Foreskin fibroblast (primary cell): ENCODE measurements at places on chromosomes 2 and 18.
A peak's percentile ranks its signal among the peaks of the same experiment; 100 is the strongest.

DNA sequence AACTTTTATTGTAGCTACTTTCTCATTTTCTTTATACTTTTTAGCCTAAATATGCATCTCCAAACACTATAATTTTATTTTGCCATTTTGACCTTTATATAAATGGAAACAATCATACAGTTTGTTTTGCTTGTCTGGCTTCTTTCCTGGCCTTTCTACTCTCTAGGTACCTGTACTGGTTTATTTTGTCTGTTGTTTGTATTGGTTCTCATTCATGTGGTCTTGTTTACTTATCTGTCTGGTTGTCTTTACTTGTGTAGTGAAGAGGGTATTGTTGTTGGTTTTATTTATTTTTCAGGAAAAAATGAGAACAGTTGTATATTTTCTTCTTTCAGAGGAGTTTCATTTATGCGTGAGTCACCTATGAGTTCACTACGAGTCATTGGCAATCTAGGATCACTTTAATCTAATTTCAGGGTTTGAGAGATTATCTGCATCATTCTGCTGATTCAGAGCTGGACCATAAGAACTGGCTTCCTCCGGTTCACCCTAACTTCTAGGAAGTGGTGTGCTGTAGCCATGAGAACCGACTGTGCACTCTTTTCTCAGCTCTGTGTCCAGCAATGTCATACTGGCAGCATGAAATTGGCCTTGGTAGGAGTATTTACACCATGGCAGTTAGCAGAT is 33.1 kb upstream of the HDAC4 start:
- DNase-seq, result peak; percentile 89

DNA sequence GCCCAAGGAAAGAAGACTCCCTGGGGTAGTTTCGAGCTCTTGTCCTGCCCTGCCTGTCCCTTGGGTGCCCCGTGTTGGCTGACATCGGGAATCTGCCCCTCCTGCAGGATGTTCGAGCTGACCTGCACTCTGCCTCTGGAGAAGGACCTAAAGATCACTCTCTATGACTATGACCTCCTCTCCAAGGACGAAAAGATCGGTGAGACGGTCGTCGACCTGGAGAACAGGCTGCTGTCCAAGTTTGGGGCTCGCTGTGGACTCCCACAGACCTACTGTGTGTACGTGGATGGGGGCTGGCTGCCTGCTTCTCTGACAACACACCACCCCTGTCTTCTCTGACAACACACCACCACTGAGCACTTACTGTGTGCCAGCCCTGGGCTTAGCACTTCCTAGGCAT is 210.8 kb downstream of the DYSF start:
- no peak for DNase-seq

- DNase-seq, result peak; percentile 35
Measured at GRCh38 chr18:21134895-21135294, 23.3 kb upstream of the ROCK1 start.

GRCh38 chr2:128486640-128487375 is 168.1 kb upstream of the HS6ST1 start:
- no peak for DNase-seq

- DNase-seq, result no peak
Measured at GRCh38 chr2:38113051-38113450, 37.1 kb upstream of the CYP1B1 start.

DNA sequence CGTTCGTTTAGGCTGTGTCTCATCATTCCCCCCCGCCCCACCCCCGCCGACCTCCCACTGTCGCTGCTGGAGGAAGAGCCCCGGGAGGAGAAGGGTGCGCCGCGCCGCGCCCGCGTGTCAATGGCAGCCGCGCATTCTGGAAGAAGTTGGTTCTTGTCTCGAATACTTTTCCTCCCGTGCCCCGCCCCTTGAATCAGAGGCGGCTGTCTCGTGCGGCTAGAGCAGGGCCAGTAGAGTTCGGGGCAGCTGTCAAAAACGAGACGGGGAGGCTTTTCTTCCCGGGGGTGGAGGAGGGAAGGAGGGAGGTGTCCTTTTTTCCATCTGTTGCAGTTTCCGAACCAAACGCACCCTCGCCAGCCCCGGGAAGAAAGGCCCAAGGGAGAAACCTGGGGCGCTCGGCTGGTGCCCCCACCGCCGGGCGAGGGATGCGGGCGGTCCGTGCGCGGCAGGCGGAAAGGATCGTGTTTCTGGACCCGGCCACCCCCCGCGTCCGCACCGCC is 410 bp upstream of the TGIF1 start:
- peak; percentile 98 for DNase-seq

GRCh38 chr2:162073888-162074631 is at the start of gene DPP4:
DPP4 (minus strand) TSS chr2:162074215; CDS start chr2:162073981, 234 bp downstream.
- DNase-seq, result no peak

DNA sequence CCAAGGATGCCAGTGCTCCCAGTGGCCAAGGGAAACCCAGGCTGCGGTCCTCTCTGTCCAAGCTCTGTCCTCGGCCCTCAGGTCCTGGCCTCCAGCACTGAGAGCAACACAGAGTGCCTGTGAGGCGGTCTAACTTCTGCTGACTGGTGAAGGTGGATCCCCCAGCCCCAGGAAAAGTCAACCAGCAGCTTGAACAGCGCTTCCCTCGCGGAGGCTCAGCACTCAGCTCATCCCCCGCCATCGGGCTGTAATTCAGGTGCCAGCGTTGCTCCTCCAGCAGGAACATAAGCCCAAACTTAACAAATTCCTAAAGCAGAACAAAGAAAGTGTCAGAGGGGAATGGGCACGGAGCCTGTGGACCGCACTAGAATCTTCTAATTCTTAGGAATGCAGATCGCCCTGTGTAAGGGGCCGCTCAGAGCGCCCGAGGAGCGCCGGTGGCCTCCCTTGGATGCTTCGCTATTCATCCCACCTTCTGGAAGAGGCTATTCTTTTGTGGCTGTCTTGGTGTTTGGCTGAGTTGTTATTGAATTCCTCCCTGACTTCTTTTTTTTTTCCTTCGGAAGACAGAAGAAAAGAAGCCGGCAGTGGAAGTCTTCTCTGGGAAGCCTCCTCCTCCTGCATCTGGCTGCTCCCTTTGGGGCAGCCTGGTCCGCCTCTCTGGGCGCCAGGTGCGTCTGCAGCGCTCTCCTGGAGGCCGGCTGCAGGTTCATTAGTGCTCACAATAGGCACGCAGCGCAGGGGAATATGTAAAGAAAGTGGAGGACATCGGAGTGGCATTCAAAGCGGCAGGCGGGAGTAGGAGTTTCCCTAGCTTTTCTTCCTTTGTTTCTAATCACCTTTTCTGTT is 905.6 kb downstream of the TSN start:
- DNase-seq, result no peak

DNA sequence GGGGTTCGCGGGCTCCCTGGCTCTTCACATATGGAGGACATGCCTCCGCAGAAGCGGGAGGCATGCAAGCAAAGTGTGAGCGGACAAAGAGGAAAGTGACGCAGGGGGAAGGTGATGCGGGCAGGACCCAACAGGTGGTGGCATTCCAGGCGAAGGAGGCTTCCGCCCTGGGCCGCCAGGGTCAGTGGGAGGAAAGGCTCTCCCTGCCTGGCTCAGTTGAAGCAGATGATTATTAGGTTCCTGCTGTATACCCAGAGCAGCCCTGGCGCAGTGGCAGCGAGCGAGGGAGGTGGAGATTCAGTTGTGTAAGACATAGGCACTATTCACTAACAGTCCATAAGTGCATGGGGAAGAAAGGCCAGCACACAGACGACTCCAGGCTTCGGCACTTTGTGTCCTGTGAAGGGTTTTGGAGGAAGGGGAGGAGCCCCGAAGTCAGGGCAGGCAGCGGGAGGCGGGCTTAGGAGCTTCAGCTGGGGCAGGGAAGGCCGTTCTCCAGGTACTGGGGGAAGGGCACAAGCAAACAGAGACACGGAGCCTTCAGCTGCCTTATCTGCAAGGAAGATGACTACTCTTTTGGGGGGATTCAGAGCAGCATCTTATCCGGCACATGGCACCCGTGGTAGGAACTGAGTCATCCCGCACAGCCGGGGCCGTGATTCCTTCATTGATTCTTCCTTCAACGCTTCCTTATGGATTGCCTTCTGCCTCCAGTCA is 89.8 kb downstream of the TGOLN2 start:
- no peak for DNase-seq

DNA sequence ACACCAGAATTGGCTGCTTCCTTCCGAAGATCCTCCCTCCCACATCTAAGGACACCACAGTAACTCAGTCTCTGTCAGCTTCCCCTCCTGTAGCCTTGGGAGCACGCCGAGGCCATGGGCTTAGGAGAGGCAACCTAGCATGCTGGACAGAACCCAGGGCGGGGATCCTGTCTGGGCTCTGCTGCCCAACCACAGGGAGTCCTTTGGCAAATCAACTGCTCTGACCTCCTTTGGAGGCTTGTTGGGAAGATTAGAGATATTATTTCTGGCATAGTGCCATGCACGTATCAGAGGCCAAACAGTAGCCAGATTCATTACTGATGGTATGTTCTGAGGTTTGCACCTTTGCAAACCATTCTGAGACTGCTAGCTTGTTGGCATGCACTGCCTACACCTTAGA is 262.7 kb upstream of the EPAS1 start:
- DNase-seq, result no peak

GRCh38 chr18:34965108-34965507 is 76.1 kb upstream of the MAPRE2 start:
- no peak for DNase-seq

GRCh38 chr2:159807183-159808031 is 9.4 kb upstream of the CD302 start:
- DNase-seq, result peak; percentile 24

- DNase-seq, result no peak
Measured at GRCh38 chr2:207240649-207241048, 74.9 kb upstream of the KLF7 start.

- DNase-seq, result peak; percentile 13
Measured at GRCh38 chr2:113282747-113283533, 4.2 kb upstream of the PAX8 start.

- peak; percentile 71 for DNase-seq
Measured at GRCh38 chr2:171404261-171404660, 29.5 kb downstream of the METTL8 start.

DNA sequence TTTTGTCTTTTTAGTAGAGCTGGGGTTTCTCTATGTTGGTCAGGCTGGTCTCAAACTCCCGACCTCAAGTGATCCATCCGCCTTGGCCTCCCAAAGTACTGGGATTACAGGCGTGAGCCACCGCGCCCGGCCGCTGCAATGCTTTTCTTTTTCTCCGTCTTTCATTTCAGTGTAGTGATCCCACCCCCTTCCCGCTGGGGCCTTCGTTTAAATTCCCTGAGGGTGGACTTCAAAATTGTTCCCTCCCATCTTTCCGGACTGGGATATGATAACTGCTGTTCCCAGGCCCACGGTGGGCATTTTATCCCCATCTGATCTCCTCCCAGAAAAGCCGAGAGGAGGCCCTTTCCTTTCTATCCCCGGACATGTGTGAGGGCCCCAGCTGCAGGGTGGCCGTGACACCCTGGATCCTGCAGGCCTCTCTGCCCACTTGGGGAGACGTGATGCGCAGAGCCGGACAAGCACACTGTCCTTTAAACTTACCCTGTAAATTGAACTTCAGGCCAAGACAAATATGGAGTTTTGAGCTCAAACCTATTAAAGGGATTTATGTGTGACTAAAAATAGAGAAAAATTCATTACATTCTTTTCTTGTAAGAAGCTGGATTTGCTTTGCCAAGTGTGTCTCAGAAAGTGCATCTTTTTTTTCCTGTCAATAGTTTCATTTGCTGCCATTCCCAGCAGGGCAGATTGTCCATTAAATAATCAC is 54.5 kb upstream of the AFF3 start:
- no peak for DNase-seq

DNA sequence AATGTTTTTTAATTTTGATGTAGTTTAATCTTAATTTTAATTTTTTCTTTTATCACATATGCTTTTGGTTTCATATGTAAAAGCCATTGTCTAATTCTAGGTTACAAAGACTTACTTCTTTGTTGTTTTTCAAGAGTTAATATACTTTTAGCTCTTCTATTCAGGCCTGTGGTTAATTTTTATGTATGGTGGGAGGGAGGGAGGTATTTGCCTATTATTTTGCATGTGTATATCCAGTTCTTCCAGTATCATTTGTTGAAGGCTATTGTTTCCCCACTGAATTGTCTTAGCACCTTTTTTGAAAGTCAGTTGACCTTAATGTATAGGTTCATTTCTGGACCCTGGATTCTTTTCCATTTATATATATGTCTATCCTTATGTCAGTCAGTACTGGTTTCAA is 23.4 kb downstream of the USP14 start:
- DNase-seq, result no peak

- no peak for DNase-seq
Measured at GRCh38 chr18:58180738-58181353, 136.8 kb downstream of the NEDD4L start.

GRCh38 chr2:105344704-105345345 is 7.5 kb downstream of the C2orf49 start:
- DNase-seq, result no peak

DNA sequence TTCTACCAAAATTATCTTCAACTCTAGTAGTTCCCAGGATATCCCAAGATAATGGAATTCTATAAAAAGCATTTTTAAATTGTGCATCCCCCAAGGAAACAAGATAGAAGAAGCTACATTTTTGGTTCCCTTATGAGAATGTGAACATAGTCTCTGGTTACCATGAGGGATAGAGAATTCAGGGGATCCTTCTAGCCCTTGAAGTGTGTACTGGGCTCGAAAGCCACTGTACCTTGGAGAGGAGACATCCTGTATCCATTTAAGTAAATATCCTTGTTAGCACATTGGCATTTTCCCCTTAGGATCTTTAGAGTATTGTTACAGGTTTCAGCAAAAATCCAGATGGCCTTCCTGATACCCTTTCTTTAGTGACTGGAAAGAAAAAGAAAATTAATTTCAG is 228.5 kb downstream of the RTP5 start:
- DNase-seq, result no peak

DNA sequence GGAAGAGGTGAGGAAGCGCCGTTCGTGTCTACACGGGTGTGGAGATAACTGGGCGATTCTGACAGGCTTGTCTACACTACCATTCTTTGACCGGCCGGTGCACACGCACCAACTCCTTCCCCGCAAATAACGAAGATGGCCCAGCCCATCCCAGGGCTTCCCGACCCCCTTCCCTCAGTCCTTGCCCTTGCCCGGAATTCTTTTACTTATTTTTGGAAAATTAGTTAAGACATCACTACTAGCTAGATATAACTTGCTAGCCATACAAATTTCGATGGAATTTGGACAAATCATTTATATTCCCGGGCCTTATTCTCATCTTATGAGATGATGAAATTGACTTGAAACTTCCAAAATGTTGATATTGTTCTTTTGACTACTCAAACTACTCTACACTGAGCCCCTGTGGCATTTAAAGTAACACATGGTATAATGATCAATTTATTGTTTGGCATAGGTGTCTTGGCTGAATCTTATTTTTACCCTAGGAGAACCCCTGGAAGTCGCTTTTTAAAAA is 1.3 kb downstream of the ERICH2 start:
- peak; percentile 6 for DNase-seq

- no peak for DNase-seq
Measured at GRCh38 chr18:8006979-8007378, 439.9 kb downstream of the PTPRM start.

GRCh38 chr18:23871410-23871809 is 143.1 kb upstream of the TTC39C start:
- no peak for DNase-seq
